ENCODE measurements at places on chromosomes 4 and X.

DNA sequence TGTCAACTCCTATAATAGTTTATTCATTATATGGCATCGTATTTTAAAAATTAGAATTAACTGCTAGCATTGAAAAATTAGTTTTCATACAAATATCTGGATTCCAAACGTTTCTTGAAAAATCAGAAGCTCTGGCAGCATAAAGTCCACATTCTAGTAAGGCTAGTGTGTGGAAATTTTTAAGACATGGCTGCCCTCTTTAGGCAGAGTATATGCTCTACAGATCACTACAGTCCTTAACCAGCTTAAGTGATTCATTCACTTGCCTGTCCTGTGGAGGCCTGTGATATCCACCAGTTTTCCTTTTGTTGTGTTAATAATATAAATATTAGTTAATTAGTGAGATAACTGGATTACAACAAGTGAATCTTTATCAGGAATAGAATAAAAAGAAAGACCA is 287.2 kb downstream of the OPHN1 start:
- peak; percentile 1 for DNase-seq

GRCh38 chr4:24322511-24322910 is 261.8 kb downstream of the DHX15 start:
- DNase-seq, result no peak

GRCh38 chr4:87211249-87211952 is 9.0 kb downstream of the KLHL8 start:
- DNase-seq, result no peak

- no peak for DNase-seq
Observed at GRCh38 chrX:4243759-4244158, 530.3 kb upstream of the PRKX start.

DNA sequence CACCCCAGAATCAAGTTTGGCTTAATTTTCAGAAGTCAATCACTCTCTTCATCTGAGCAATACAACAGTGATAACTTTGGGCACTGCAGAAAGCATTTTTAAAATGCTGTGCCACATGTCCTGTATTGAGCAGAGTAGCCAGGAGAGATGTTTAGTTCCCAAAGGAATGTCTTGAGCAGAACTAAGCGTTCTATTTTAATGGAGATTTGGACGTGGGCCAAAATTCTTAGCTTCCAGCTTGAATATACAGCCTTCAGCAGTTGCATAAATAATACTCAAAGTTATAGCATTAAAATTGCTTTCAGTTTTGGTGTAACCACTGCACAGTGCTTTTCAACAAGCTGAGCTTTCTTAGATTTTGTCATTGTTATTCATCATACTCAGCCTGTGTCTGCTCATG is 679.2 kb downstream of the NLGN4X start:
- DNase-seq, result no peak

- DNase-seq, result no peak
Observed at GRCh38 chr4:78156520-78156919, 99.4 kb downstream of the FRAS1 start.

DNA sequence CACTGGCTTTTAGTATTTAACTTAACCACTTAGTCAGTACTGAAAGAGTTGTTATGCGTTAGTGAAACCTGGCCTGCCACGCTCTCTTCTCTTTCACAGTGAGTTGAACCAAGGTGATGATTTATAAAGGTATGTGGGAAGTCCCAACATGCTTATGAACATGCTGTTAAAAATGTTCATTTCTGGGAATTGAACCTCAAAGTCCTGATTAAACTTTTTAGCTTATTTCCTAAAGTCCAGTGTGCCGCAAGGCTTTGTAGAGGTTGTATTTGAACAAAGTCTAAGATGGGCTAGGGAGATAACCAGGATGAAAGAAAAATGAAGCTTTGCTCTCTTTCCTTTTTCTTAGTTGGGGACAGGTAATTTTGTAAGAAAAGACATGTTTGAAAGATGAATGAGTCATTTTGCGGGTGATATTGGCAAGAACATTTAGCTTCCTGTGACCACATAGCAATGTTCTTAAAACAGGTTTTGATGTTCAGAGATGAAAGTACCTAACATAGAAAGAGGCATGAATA is 270.3 kb downstream of the DTHD1 start:
- no peak for DNase-seq

GRCh38 chr4:128820671-128821070 is 11.2 kb downstream of the JADE1 start:
- no peak for DNase-seq

GRCh38 chr4:98113012-98113411 is 30.3 kb downstream of the STPG2 start:
- peak; percentile 35 for DNase-seq

Measured in SK-N-DZ (cell line).